A549 treated with Mapracorat at 1 μM for 4 hours (cell line): ENCODE measurements at places on chromosomes 3 and 15. TPM values are rescaled to one million over a fixed set of nuclear protein-coding genes. Genes with fewer than 3 reads are reported as not detected.

The PCOLCE2 gene
- 24.9 to 36.3 TPM (median 30.3 TPM) in 5 replicates for total RNA-seq

The ATRIP gene
- total RNA-seq: 8.6 to 10.3 TPM (median 9.8 TPM) in 5 replicates

The C3orf18 gene
- 2.1 to 3.0 TPM (median 2.3 TPM) in 5 replicates for total RNA-seq

The DUOXA2 gene
- total RNA-seq: not detected in 5 replicates
